ENCODE measurements at places on chromosomes 11 and 22.

DNA sequence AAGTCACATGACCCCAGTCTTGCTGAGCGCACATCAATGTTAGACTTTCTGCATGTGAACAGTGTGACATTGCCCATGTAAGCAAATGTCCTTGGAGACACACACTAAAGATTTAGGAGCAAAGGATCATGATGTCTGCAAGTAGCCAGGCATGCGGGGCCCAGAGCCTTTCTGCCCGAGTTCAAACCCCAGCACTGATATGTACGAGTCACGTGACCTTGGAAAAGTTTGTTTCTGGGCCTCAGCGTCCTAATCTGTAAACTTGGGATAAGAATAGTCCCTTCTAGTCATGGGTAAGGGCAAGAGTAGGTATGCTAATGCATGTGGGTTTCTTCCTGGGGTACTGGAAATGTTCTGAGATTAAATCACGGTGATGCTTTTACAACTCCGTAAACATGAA is 16.8 kb upstream of the PGA3 start:
- DNase-seq = no peak

DNA sequence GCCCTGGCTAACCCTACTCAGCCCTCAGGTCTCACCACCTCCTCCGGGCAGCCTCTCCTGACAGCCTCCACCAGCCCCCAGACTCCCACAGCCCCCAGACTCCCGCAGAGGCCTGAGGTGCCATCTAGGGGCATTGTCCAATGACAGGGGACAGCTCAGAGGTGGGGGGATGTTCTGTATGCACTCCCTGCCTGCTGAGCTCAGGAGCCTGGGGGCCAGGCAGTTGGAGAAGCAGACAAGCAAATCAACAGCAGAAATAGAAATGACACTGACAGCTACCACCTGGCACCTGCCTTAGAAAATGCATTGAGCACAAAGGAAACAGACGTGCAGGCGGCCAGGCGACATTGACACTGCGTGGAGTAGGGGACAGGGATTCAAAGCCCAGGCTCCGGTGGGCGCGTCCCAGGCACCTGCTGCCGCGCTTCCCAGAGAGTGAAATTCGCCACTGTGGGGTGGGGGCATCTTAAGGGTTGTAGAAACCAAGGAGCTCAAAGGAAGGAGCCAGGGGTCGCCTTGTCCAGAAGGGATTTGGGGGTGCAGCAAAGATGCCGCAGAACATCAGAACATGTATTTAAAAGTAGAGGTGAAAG is 22.5 kb upstream of the WNT7B start:
- DNase-seq = no peak

DNA sequence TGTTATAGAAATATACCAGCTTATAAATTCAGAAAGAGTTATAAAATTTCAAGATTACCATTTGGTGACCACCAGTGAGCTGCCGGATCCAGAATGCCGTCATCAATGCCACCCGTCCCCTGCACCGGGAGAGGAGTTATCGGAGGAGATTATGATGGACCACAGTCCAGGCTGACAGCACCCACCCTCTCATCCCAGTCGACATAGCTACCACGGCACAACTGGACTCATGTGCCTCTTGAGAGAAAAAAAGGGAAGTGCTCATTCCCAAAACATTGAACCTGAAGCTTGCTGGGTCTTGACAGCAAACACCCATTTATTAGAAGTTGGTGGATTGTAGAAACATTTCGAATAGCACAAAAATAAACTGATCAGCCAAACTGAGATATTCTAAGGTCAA is 1331.5 kb downstream of the TBC1D22A start:
- DNase-seq = no peak

DNA sequence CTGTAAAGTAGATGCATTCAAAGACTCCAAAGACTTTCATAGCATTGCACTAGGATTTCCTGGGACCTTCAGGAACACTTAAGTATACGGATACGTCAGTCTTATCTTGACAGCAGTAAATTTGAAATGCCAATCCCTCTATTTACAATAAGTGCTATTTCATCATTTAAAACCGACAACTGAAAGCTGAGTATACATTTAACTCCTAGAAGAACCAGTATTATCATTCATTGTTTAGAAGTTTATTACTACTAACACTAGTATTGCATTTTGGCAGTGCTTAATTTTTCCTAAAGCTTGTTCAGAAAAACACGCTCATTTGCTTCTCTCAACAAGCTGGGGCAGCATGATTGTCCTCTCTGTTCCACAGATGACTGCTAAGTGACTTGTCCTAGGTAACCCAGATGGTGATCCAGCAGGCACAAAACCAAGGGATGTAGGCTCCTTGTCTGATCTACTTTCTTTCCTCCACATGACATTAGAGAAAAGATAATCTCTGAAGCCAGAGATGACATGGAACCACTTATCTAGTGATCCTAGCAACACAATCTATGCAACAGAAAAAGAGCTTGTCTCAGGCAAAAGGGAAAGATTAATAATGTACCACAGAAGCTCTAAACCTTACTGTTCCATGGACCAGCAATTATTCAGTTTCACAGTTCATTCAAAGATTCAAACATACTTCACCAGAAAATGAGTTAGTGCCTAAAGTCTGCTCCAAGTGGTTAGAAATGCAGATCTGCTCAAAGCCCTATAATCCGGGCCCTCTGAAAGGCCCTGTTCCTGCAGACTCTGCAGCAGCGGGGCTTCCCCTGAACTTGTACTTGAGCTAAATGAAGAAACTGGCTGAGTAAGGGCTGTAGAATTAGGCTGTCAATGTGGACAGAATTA is 5.2 kb downstream of the MAML2 start:
- no peak for DNase-seq

DNA sequence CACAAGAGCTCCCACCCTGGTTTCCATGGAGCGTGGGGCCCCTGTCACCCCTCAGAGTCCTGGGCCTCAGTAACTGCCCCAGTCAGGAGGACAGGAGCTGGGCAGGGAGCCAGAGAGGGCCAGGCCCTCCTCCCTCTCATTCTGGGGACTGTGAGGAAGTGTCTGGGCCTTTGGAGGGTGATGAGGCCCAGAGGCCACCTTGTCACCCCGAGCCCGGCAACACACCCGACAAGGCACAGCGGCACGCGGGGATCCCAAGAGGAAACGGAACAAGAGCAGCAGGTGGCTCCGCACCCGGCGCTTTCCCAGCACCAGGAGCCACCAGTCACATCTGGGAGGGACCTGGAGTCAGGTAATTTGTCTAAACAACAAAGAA is 72.1 kb downstream of the CELSR1 start:
- DNase-seq = no peak

DNA sequence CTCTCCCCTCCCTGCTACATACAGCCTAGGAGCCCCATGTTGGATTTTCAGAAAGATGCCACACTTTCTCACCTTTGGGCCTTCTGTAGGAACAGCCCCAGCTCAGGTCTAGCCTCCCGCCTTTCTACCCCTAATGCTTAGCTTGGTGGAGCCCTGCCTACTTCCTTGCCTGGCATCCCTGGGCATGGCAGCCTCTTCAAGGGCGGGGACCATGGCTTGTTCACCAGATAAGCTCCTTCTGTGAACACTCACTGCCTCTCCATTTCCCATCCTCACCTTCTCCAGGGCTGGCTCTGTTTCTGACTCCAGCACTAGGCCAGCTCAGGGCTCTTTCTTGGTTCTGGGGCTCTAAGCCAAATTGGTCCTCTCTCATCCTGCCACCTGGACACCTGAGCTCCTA is 1.4 kb downstream of the SEPTIN3 start:
- DNase-seq = no peak

DNA sequence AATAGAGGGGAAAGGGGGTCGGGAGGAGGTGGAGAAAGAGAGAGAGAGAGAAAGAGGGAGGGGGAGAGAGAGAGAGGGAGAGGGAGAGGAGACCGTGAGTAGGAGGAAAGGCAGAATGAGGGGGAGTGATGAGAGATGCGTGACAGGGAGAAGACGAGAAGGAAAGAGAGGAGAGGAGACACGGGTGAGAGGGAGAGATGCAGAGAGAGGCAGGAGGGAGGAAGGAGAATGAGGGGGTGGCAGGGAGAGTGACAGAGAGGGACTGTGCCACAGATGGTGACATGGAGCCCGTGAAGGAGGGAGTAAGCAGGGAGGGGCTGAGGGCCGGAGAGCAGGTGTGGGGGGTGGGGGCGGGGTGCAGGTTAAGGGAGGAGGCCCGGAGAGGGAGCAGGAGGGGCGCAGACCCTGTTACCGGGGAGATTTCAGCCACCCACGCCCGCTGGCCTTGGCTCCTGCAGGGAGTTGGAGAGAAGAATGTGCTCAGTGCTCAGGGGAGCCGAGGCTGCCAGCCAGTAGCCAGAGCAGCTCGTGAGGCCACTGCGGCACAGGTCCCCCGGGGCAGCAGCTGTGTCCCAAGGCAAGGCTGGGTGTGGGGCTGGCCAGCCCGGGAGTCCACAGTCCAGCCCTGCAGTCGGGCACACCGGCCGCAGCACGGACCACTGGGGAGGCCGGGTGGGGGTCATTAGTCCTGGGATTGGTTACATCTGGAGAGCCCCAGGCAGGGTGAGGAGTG is at the start of gene SSTR3:
SSTR3 (minus strand) TSS at position 304 of the 733 bp plus-strand sequence. CDS start 4,674 bp downstream, outside the sequence.
- DNase-seq = no peak

Data from stimulated activated CD8-positive, alpha-beta memory T cell treated with anti-CD3 and anti-CD28 coated beads, Interleukin-4, amount 100 ng/mL, for 24 hours (primary cell).